Calu3 (cell line): ENCODE measurements at places on chromosomes 4 and X. TPM values are rescaled to one million over a fixed set of nuclear protein-coding genes. Genes with fewer than 3 reads are reported as not detected.

TLR10 gene
- not detected in 2 replicates for total RNA-seq

MAGEA10 gene
- not detected in 2 replicates for total RNA-seq

SRPX2 gene
- 31.5 and 45.4 TPM in 2 replicates for total RNA-seq

CT45A9 gene
- not detected in 2 replicates for total RNA-seq

NAA11 gene
- not detected in 2 replicates for total RNA-seq

FAAH2 gene
- 9.1 and 10.3 TPM in 2 replicates for total RNA-seq

KIF4A gene
- 25.9 and 30.9 TPM in 2 replicates for total RNA-seq
